ENCODE measurements at places on chromosomes 7 and 10. TPM values are rescaled to one million over a fixed set of nuclear protein-coding genes. Genes with fewer than 3 reads are reported as not detected.

Gene PPIA
- total RNA-seq, result 4,272 TPM

GRCh38 chr7:19079066-19079465 is 38.4 kb downstream of the TWIST1 start:
- DNase-seq, result peak; percentile 27

DNA sequence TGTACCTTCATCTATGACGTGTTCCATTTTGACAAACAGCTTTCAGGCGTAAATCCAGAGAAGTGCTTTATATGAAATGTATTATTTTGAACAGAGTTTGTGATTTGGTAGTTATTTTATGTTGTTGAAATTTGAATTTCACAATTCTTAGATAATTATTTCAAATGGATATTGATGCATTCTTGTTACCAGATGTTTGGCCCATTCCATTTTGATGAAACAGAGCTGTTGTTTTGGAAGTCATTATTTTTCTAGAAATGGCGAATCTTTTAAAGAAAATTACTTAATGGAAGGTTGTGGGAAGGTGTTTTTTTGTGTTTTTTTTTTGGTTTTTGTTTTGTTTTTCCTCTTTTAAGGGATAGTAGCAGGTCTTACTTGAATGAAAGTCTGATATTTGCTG is 2.4 kb downstream of the OTUD1 start:
- no peak for DNase-seq

Gene RBP4
- total RNA-seq, result not detected

DNA sequence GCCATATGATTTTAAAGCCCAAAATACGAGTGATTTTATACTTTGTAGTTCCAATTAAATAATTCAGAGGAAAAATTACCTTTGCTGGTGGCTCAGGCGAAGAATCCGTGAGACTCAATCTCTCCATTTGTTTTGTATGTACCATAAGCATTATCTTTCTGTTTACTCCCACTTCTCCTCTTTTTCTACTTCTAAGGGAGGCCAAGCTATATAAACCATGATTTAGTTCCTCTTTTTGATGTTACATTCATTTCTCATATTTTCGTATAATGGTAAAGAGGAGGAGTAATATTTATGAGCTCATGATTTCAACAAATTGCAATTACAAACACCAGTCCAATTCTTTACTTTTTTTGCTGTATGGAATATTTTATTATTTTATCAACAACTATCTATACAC is 50.6 kb upstream of the TES start:
- no peak for DNase-seq

- no peak for DNase-seq
Observed at GRCh38 chr10:65910209-65910608, 1015.6 kb upstream of the LRRTM3 start.

GRCh38 chr7:97025983-97026714 is 1.5 kb upstream of the DLX5 start:
- no peak for DNase-seq

- no peak for DNase-seq
Observed at GRCh38 chr10:127907411-127908105, 655 bp downstream of the PTPRE start.

DNA sequence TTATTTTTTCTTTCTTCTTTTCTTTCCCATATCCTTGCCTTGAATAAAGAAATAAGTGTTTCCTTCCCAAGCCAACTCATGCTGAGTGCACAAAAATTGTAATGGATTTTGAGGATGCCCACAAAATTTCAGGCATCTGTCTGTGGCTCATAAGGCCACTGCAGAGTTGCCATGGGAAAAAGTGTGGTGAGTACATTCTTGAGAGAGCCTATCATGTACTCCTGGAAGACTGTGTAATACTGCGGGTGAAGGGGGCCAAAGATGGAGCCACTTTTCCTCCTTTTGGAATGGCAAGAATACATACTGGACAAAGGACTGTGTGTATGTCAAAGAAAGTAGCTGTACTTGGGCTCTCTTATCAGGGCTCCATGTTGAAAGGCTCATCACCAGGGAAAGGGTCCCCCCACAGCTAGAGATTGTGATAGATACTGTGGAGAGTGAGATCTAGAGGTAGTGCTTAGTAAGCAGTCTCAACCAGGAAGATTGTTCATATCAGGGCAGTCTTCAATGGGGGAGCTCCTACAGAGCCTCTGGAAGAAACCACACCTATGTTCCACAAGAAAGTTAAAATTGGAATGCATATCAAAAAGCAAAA is 341.6 kb upstream of the KCND2 start:
- no peak for DNase-seq

DNA sequence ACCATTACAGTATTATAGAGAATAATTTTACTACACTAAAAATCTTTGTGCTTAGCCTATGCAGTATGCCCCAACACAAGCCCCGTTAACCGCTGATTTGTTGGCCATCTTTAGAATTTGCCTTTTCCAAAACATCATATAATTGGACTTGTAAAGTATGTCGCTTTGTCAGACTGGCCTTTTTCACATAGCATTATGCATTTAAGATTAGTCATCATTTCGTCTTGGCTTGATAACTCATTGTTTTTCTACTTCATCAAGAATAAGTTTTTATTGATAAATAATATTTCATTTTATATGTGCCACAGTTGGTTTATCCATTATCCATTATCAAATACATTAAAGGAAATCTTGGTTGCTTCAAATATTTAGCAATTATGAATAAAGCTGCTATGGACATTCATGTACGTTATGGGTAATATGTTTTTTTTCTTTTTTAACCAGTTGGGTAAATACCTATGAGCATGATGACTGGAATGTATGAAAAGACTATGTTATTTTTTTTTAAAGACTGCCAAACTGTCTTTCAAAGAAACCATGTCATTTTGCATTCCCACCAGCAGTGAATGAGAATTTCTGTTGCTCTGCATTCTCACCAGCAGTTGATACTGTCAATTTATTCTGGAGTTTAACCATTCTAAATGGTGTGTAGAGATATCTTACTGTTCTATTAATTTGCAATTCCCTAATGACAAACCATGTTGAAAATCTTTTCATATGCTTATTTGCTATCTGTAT is 273.1 kb upstream of the KCND2 start:
- DNase-seq, result no peak

- DNase-seq, result no peak
Observed at GRCh38 chr7:80932536-80932935, 13.7 kb upstream of the SEMA3C start.

- DNase-seq, result no peak
Observed at GRCh38 chr7:16875861-16876260, 5.9 kb downstream of the AGR3 start.

Gene FKBP6
- total RNA-seq, result not detected

GRCh38 chr7:110371709-110372108 is 719.2 kb upstream of the LRRN3 start:
- DNase-seq, result no peak

DNA sequence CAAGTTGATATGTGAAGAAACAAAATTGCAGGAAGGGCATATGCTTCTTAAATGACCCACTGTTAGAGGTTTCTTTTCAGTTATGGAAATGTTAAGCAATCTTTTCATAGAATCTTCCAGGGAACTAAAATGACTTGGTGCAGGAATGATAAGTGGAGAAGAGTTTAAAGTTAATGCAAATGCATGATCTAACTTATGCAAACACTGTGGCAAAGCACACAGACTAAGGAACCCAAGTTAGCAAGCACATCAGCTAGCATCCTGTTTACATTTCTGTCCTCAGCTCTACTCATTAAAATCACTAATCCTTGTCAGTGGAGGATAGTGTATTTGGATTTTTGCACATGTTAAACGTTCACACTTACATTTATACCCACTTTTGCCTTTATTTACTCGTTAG is 9.3 kb downstream of the CLCN1 start:
- no peak for DNase-seq

DNA sequence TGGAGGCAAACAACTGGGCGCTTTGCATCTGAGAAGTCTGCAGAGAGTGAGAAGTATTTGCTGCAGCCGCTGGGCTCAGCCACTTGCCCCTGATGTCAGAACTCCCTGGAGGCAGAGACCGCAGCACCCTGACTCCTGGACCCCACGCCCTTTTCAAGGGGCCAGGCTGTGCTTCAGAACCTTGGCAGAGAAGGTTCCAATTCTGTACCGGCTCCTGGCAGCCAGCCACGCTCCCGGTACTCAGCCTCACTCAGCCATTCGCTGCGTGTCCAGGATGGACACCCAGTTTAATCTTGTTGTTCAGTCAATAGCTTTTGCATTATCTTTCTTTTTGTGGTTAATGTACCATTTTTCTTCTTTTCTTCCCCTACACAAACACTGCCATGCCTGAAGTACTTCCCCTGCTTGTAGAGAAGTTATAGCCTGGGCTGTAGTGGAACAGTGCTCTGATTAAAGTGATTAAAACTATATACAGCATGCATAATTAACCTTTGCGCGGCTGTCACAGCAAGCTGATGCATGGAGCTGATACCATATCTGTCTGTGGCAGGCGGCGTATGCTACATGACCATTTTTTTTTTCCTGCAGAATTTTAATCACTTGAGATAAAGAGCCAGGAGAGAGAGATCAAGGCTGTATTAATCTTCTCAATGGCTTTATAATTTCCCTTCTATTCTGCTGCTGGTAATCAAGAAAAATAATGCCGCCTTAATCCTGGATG is 578.5 kb downstream of the SDK1 start:
- DNase-seq, result no peak

GRCh38 chr7:132740176-132740575 is 163.9 kb upstream of the PLXNA4 start:
- DNase-seq, result no peak

Gene CPN1
- not detected for total RNA-seq

Gene LEP
- not detected for total RNA-seq

DNA sequence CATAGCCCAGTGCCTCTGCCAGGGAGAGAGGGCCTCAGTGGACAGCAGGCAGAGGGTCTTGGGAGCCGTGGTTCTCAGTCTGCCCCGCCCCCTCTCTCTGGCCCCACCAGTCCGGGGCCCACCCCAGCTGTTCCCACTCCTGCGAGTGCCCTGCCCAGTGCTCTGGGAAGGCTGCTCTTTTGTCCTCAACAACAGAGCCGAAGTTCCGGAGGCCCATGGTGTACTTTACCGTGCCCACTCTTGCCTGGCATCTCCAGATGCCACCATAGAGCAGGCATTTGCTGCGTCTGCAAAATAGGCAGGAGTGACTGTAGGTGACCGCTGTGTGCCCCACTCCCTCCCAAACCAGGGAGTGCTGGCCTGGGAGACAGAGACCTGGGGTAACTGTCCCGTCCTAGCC is 29.3 kb upstream of the PCBD1 start:
- DNase-seq, result no peak

DNA sequence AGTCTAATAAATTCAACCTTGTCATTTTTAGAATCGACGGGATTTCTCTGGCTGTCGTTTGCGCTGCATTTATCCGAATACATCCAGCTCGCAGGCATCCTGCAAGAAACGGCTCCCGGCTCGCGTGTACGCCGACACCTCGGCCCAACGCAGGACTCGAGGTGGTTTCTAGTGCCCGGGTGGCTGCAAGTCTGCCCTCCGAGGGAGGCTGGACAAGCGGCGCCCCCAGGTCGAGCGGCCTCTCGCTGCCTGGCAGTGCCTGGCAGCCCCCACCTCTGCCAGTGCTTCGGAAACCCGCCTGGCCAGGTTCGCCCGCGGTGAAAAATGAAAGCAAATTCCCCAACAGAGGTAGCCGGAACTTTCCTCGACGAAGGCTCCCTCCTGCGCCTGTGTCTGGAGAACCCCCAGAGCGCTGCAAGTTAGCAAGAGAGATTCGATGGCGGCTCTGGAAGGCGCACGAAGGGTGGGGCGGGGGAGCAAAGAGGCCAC is 5.7 kb upstream of the ZNF503 start:
- no peak for DNase-seq

GRCh38 chr10:120475844-120476791 is 19.1 kb downstream of the PLPP4 start:
- DNase-seq, result no peak

- DNase-seq, result no peak
Observed at GRCh38 chr7:70387217-70387616, 744.7 kb upstream of the GALNT17 start.

DNA sequence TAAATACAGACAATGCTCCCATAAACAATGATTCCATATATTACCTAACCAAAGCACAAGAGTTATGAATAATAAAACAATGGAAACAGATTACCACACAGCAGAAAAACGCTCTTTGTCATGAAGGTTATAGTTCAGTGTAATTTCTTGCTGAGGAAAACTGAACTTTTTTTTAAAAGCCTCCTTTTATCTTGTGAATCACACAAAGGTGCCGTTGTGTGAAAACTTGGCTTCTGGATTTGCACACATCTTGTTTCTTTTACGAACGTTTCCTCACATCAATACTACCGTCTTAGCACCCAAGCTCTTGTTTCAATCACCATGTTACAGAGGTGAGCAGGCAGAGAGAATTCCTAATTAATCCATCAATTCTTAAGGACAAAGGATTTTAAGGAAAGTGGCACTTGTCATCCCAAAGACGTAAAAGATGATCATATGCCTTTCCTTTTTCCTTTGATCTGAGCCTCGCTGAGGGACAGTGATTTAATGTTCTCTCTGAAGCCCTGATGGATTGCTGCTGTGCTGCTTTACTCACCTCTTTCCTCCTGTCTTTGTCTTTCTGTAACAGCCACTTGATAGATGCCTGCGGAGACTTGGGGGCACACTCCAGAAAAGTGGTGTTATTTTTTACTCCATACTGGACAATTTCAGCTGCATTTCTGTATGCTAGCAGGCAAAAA is 110.1 kb downstream of the CD36 start:
- DNase-seq, result no peak

Gene ASZ1
- not detected for total RNA-seq

Measured in NCI-H460 (cell line).